ENCODE measurements at places on chromosomes 3 and 15. TPM values are rescaled to one million over a fixed set of nuclear protein-coding genes. Genes with fewer than 3 reads are reported as not detected.
A peak's percentile ranks its signal among the peaks of the same experiment; 100 is the strongest.

Gene CCRL2
- 1.3 TPM for total RNA-seq

Gene ALPK3
- 0.05 TPM for total RNA-seq

Gene VGLL3
- total RNA-seq: not detected

DNA sequence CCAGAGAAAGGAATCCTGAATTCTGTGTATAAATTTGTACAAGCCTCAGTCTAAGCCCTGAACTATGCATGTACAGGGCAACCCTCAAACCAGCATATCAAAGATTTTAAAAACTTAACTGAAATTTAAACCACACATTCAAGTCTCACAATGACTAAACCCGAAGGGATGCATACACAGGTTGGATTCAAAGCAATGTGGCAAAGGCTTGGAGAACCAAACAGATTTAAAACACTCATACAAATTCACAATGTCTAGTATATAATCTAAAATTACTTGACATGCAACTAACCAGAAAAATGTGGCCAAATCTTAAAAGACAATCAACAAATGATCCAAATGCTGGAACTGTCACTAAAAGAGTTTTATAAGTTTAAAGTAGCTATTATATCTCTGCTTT is 36.4 kb downstream of the CEP152 start:
- no peak for DNase-seq

DNA sequence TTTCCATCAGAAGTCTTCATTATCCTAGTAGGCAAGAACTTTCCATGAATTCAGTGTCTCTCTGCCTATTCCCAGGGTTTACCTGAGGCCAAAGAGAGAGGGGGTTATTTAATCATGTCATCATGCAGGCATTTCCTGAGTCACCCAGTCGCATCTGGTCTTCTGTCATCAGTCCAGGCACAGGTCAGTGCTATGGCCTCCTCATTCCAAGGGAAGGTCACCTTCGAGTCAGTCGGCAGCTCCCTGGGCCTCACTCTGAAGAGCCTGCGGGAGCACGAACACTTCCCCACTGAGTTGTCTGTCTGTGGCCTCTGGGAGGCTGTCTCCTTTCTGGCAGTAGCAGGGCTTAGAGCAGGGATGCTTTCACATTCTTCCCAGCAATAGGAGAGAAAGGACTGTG is 26.2 kb upstream of the LRTM1 start:
- no peak for DNase-seq

Gene FGF7
- total RNA-seq: not detected

GRCh38 chr3:65006300-65006739 is 318.5 kb upstream of the ADAMTS9 start:
- DNase-seq: no peak

Gene LMOD3
- not detected for total RNA-seq

DNA sequence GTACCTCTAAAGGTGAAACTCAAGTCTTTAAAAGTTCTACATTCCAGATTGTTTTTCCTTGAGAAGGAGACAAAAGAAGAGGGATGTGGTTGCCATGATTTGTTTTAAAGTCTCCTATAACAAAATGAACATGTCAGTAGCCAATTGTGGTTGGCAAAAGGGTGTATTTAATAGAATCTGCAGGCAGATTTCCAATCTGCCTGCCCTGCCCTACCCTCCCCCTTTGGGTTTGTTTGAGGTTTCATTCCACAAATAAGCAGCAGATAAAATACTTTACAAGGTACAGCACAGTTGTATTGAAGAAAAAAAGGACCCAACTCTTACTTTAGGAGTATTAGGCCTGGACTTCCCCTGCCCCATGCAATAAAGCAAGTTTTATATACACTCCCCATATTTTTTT is 59.5 kb downstream of the MLH1 start:
- DNase-seq: no peak

DNA sequence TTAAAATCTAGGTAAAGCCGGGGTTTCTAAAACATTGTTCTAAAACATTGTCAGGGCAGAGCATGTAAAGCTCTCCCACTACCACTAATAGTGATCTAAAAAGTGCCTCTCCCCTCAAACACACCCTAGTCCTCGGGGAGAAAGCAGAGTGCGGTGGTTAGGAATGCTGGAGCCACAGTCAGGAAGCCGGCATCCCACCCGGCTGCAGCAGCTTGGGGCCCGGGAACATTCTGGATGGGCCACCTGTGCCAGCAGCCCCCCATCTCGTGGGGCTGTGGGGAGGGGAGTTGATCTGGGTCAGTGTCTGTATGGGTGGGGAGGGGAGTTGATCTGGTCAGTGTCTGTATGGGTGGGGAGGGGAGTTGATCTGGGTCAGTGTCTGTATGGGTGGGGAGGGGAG is 176.9 kb downstream of the APBA2 start:
- no peak for DNase-seq

Gene MINAR1
- 0.51 TPM for total RNA-seq

Gene LYZL4
- total RNA-seq: not detected

DNA sequence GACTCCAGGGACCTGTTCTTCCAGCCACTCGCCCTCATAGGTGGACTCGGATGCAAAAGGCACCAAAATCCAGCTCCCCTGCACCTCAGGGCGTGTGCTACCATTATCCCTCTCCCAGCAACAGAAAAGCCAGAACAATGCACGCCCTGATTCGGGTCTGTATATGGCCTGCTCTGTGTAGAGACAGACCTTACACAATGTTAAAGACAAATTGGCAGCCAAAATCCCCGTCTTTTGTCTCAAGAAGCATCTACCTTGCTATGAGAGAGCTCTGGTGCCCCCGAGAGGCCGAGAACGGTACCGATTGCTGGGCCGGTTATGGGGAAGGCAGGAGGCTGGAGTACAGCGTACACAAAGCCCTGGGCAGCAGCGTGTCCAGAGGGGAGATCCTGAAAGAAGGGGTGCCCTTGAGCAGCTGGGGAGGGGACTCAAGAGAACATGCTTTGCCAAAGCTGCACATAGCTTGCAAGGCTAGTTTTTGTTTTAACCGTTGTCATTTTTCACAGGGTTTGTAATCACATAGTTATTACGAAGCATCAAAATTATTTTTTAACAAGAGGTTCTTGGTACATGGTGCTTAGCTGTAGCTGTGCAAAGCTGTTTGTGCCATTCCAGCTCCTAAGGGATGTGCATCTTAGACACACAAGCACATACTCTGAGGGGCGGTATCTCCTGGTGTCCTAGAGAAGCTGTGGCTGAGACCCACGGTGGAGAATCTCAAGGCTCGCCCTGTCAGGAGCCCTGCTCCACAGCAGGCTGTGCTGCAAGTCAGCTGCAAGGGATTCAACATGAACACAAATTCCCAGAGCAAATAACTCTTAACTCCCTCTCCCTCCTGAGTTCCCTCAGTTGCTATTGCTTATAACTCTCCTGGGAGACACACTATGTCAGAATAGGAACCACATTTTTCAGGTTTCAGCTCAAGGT is 461.5 kb upstream of the PPP2R3A start:
- DNase-seq: peak; percentile 66

Measured in activated CD4-positive, alpha-beta T cell treated with anti-CD3 and anti-CD28 coated beads for 36 hours (primary cell).